Pancreas (tissue), 10 donors: ENCODE measurements at places on chromosomes 5 and 9.

DNA sequence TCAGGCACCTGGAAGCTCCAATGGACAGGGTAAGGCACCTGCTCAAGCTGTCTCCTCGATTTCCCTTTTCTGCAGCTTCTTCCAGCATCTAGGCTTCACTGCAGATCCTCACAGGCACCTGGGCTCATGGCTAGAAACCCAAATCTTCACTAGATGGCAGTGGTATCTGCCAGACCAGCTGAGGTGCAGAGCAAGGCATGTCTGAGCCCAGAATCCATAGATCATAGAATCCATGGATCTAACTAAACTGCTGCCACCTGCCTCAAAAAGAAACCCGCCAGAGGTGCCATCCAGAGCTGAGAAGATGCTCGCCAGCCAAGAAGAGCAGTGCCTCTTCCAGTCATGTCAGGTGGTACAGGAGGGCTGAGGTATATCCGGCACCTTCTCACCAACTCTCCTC lies 6.9 kb downstream of the SHC3 start:
- DNase-seq, result no peak

GRCh38 chr9:32486839-32487562 lies 39.0 kb downstream of the RIGI start:
- DNase-seq, result no peak

- no peak for DNase-seq
Observed at GRCh38 chr5:159286420-159287035, 23.4 kb downstream of the UBLCP1 start.

GRCh38 chr5:30156156-30156555 lies 1037.3 kb upstream of the CDH6 start:
- no peak for DNase-seq

- DNase-seq, result no peak
Observed at GRCh38 chr5:161286066-161286655, 260.4 kb downstream of the GABRB2 start.

DNA sequence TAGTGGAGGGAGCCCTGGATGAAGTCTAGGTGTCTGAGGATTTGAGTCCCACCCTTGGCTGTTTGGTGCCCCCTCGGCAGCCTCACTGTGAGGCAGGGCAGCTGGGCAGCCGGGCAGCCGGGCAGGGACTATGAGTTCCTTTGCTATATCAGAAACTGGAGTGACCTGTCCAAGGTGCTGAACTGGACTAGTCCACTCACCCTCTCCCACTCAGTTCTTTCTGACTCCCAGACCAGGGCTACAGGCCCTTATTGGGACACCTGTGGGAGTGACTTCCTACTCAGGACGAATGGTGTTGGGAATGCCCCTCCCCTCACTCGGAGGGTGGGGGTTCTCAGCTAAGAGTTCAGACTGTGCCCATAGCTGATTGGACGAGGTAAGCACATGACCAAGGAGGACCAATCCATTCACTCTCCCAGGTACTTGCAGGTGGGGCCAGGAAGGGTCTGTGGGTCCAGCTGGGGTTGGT lies 34.1 kb upstream of the RAPGEF1 start:
- peak; percentile 45 for DNase-seq

GRCh38 chr5:138711811-138712210 lies 41.4 kb upstream of the CTNNA1 start:
- no peak for DNase-seq

GRCh38 chr9:134750450-134751155 lies 109.0 kb downstream of the COL5A1 start:
- DNase-seq, result no peak
